Upper lobe of left lung (tissue), 6 donors: ENCODE measurements at places on chromosomes 3 and 15. TPM values are rescaled to one million over a fixed set of nuclear protein-coding genes. Genes with fewer than 3 reads are reported as not detected.

- no peaks in the 10 kb centered on the region for H3K36me3 ChIP-seq
- H3K27me3 ChIP-seq, result no peaks in the 10 kb centered on the region
- H3K4me3 ChIP-seq, result no peak overlapping the region
- H3K4me1 ChIP-seq, result no peaks in the 10 kb centered on the region
These were observed 16.0 kb downstream of the SLC22A14 start for GRCh38 chr3:38297947-38298711.

GRCh38 chr3:128518587-128519490 lies 25.8 kb upstream of the GATA2 start:
- no peak overlapping the region for H3K27ac ChIP-seq
- H3K4me3 ChIP-seq, result no peak overlapping the region
- peak; percentile 8 for DNase-seq
- no peaks in the 10 kb centered on the region for H3K36me3 ChIP-seq

DNA sequence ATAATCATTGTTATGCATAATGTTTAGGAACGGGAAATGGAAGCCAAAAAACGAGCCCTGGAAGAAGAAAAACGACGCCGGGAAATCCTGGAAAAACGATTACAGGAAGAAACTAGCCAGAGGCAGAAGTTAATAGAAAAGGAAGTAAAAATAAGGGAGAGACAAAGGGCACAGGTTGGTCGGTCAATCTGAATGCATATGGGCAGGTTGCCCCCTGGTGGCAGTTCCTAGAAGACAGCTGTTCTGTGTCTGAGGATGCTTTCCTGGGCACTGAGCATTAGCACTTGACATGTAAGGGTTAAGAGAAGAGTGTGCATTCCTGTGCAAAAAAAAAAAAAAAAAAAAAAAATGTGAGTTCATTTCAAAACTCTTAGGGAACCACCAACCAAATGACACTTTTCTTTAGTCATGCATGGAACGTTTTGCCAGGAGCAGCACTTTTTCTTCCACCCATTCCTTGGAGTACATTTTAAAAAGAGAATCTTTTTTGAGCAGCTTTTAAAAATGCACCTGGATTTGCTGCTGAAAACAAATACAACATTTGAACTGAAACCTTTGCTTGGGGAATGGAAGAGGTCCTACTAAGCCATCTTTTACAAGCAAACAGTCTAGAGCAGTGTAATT lies 11.1 kb upstream of the ABHD10 start:
- peaks cover 10% of the 10 kb centered on the region for H3K4me1 ChIP-seq
- no peak for DNase-seq
- H3K36me3 ChIP-seq, result no peaks in the 10 kb centered on the region
- no peak overlapping the region for H3K27ac ChIP-seq
- H3K27me3 ChIP-seq, result no peaks in the 10 kb centered on the region
- H3K4me3 ChIP-seq, result no peak overlapping the region

Gene TOPAZ1
- total RNA-seq, result not detected

GRCh38 chr3:122691195-122691594 lies 10.6 kb downstream of the PARP14 start:
- peaks cover 10% of the 10 kb centered on the region for H3K4me1 ChIP-seq
- H3K36me3 ChIP-seq, result peaks cover 32% of the 10 kb centered on the region
- no peak for DNase-seq
- H3K27me3 ChIP-seq, result no peaks in the 10 kb centered on the region
- H3K4me3 ChIP-seq, result no peak overlapping the region

Gene CCR9
- total RNA-seq, result not detected

DNA sequence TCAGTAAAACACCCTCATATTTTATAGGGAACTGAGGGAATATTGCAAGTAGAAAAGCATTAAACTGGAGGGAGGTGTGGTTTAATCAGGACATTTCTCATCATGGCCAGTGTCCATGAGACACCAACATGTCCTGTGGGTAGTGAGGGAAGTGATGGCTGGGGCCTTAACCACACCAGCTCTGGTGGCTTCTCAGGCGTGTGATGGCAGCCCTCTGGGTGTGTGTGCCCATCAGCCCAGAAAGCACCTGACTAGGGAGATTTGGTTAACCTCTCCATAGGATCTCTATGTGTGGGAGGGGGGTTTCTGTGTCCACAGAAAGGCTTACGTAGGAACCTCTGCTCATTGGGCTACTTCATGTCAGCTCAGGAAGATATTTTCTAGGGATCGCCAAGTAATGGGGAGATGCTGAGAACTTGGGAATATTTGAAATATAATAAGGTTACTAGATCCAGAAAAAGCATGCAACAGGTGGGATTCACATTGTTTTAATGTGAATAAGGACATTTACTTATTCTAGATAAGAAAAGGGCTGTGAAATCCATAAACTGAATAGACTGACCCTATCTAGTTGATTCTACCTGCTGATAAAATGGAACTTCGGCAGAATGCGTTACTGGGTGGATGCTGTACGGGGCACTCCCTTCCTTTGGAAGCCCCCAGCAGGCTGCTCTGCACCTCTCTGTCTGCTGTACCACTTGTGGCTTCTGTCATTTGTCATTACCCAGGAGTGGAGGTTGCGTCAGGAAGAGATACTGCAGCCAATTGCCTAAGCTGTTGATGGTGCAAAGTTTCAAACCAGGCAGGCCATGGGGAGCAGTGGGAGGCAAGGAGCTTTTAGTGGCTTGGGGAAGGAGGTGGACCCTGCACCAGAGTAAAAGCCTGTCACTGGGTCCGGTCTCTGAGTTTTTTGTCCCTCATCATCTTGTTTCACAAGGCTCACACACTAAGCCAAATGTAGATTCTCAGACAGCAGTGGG lies 21.5 kb downstream of the PDHB start:
- no peaks in the 10 kb centered on the region for H3K27me3 ChIP-seq
- DNase-seq, result no peak
- no peak overlapping the region for H3K4me3 ChIP-seq
- H3K27ac ChIP-seq, result no peak overlapping the region
- peaks cover 6% of the 10 kb centered on the region for H3K4me1 ChIP-seq
- H3K36me3 ChIP-seq, result peaks cover 5% of the 10 kb centered on the region

GRCh38 chr15:62125773-62126172 lies 39.3 kb downstream of the C2CD4B start:
- no peak overlapping the region for H3K4me3 ChIP-seq
- peak; percentile 59 for DNase-seq
- peak overlapping the region; percentile 73 for H3K27ac ChIP-seq

Gene CCDC54
- not detected for total RNA-seq

GRCh38 chr15:85745525-85746150 lies 49.1 kb downstream of the KLHL25 start:
- H3K27ac ChIP-seq, result no peak overlapping the region
- peak; percentile 56 for DNase-seq
- H3K4me1 ChIP-seq, result peaks cover 7% of the 10 kb centered on the region
- no peak overlapping the region for H3K4me3 ChIP-seq
- H3K27me3 ChIP-seq, result no peaks in the 10 kb centered on the region
- H3K36me3 ChIP-seq, result peaks cover 88% of the 10 kb centered on the region

Gene IRAK2
- total RNA-seq, result 8.9 TPM

DNA sequence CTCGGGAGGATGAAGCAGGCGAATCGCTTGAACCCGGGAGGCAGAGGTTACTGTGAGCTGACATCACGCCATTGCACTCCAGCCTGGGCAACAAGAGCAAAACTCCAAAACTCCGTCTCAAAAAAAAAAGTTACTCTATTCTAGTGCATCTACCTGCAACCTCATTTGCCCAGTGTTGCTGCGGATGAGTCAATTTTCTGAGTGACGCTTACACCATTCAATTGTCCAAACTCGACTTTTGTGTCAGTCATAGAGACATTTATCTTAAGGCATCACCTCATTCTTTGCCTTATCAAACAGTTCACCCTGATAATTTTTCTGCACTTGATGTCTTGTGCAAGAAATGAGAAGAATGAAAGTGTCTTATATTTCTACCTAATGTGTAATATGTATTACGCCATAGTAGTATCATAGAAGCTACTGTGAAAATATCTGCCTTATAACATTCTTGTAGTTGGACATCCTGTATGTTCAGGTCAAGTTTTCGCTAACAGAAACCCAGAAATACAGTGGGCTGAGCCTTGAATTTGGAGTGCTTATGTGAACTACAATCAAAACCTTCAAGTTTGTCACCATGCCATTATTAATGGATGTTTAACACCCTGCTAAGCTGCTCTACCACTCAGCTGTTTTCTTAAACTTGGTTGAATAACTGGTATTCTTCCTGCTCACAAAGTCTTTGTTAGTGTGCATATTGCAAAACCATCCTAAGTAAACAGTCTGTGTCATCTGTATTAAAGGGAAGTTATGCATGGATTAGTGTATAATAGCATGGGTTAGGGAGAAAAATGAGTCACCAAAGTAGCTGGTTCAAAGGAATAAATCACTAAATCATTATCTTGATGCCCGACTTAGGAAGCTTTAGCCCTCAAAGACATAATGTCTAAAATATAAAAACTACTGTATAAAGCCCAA lies 531.0 kb upstream of the NR2F2 start:
- no peak for DNase-seq
- no peaks in the 10 kb centered on the region for H3K4me1 ChIP-seq
- no peaks in the 10 kb centered on the region for H3K36me3 ChIP-seq
- no peak overlapping the region for H3K4me3 ChIP-seq
